ENCODE measurements at places on chromosomes 5 and 9.

DNA sequence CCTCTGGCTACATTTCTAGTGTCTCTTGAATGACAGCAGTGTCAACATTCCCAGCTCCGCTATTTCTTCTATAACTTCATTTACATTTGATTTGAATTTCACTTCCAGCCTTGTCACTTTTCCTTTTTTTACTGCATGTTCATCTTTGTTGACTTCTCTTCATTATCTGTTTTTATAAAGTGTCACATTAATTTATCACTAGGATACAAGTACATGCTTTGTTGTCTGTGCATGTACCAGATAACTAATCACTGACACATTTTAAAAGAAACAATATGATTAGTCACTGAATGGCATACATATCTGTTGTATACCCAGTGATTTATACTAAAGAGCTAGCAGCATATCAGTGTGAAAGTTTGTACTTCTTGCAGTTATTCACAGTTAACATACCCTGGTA is 29.1 kb downstream of the ARSK start:
- DNase-seq: no peak

GRCh38 chr9:70484232-70485130 is 70.0 kb upstream of the KLF9 start:
- DNase-seq: peak; percentile 84

DNA sequence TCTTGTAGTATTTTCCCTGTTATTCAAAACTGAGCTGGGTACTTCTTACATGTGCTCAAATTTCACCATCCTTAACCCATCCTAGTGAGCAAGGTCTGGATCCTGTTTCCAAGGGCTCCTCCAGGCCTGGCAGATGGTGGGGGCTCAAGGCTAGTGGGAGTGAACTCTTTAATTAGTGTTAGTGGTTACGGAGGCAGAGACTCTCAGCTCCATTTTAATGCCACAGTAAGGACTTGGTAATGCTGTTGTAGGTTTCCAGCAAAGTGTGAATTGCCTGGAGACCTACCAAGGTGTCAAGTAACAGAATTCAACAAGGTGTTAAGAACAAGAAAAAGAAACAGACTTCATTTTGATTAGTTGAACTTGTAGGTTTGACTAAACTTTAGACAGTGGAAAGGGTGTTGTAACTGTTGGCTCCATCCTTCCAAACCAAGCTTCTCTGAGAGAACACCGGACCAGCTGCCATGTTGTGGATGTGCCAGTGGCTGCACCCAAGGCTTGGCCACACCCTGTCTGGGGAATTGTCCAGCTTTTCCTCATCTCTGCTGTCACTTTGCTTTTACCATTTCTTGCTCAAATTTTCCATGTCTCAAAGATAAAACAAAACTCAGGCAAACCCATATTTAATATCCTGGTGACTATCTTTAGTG is 98.7 kb downstream of the ADCY2 start:
- DNase-seq: no peak

- no peak for DNase-seq
Observed at GRCh38 chr5:55021821-55022220, 2.2 kb upstream of the GZMK start.

GRCh38 chr5:55407059-55407684 is 99.4 kb downstream of the MTREX start:
- peak; percentile 70 for DNase-seq

DNA sequence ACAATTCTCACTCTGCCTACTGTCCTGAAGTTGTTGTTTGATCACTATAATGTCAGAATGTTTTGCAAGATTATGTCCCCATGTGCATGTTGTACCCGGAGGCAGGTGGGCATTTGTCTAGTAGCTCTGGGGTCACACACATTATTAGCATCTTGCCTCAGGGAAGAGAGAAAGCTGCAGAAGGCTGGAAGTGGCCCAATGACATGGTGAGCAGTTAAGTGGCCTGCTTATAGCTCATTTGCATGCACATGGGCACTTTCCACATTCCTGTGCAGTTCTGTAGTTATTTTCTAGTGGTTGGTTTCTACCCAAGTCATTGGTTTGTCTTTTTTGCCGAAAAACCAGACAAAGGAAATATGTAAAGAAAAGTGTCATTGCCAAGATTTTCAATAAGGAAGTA is 80.9 kb downstream of the MAP1B start:
- no peak for DNase-seq

DNA sequence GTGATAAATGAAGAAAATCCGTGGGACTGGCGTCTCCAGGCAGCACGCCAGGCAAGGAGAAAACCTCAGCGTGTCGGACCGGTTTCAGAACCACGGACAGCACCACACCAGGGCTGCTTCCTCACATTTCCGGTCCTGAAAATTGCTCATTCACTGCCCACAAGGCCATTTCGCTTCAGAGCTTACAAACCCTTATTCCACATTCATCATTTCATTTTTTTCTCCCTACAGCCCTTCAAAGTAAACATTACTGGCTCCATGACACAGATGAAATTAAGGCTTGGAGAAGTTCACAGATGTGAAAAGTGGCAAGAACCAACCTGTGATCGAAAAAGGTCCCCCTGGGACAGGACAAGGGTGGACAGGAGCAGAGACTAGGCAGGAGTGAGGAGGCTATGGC is 1.5 kb upstream of the GPRIN1 start:
- peak; percentile 91 for DNase-seq

DNA sequence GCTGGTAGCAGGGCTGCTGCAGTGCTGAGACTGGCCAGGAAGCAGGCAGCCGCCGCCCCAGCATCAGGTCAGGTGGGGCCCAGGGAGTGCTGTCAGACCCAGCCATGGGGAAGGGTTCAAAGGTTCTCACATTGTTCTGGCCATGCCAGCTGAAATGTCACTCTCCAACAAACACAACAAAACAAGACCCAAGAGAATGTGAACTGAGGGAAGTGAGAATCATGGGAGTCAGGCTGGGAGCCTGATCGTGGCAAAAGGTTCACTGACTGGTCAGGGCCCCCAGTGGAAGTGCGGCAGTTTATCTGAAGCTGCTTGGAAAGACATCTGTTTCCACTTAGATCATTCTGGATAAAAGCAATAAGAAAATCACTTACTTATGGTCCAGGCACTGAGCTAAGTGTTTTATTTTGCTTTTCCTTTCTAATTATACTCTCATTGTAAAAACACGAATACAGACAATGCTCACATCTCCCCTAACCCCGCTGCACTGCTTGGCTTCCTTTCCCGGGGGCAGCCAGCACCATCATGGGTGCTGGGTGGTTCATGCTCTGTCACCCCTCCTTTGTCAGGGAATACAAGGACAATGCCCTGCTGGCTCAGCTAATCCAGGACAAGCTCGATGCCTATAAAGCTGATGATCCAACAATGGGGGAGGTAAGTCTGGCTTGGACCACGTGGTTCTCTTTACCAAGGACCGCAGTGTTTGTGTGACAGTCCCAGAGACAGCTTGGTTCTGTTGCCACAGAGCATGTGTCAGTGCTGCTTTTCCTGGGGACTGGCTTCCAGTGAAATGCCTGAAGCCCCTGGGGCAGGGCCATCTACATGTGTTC is 41.9 kb upstream of the CFAP157 start:
- peak; percentile 70 for DNase-seq

GRCh38 chr5:71681296-71681695 is 37.8 kb upstream of the CARTPT start:
- no peak for DNase-seq

Data from adipocyte (in vitro differentiated cells).